ENCODE measurements at places on chromosomes 7 and 10.

DNA sequence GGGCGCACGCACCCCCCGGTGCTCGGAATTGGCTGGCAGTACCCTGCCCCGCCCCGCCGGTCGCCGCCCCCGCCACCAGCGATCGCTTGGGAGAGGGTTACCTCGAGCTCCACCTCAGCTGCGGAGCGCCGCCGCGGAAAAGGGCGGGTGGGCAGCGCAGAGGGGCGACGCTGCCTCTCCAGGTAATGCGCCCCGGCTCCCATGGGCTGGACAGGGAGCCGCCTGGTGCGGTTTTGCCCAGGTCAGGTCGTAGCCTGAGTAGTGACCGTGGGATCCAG, 1.3 kb downstream of the PFKFB3 start:
- peak; percentile 33 for DNase-seq

GRCh38 chr10:86048571-86048970, 318.0 kb downstream of the GRID1 start:
- DNase-seq: no peak

DNA sequence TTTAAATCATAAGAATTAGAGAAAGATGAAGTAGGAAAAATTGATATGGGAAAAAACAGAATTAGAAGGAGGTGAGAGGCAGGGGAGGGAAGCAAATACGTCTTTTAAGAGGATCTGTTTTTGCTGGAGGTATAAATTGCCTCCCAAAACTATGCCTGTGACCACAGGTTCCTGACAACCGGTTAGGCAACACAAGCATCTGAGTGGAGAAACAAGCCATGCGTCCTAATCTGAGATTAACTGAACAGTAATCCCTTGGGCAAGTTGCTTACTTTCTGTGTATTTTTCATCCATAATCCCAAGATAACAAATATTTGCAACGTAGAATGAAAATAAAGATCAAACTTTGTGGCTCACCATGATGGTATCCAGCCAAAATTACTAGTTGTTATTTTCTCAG, 149.2 kb downstream of the C1GALT1 start:
- DNase-seq: no peak

DNA sequence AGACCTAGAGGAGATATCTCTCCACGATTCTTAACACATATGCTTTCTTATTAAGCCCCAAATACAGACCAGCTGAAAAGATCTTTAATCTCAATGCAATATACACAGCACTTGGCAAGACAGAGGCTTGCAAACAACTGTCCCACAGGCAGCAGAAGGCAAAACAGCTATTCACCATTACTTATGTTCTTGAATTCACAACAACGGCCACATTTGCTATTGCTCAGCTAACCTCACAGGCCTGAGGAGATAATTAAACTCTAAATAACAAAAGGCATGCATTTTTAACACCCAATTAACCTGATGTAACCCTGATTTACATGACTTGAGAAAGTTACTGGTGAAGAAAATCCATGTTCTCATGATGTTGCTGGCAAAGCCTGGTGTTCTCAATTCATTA, 216.4 kb downstream of the CRPPA start:
- no peak for DNase-seq

GRCh38 chr10:124532106-124532641, 70.6 kb downstream of the LHPP start:
- no peak for DNase-seq

- no peak for DNase-seq
Measured at GRCh38 chr7:34187798-34188307, 282.5 kb downstream of the BMPER start.

GRCh38 chr10:71946700-71947099, 17.5 kb upstream of the CHST3 start:
- no peak for DNase-seq

GRCh38 chr10:112952282-112953173, 2.5 kb downstream of the TCF7L2 start:
- no peak for DNase-seq

DNA sequence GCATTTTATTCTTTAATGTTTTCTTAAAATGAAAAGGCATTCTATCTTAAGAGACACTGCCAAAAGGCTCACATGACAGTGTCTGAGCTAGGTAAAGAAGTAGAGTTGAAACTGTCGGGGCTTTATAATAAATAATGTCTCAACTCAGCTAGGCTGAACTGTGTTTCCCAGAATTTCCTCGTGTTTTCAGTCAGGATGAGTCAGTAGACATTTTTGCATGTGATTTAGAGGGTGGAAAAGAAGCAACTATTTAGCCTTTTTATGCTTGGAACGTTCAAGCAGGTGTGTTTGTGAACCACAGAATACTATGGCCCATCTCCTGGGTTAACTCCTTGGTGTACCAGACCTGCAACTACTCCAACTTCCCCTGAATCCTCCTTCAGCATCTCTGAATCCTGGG, 23.4 kb upstream of the LIPA start:
- no peak for DNase-seq

DNA sequence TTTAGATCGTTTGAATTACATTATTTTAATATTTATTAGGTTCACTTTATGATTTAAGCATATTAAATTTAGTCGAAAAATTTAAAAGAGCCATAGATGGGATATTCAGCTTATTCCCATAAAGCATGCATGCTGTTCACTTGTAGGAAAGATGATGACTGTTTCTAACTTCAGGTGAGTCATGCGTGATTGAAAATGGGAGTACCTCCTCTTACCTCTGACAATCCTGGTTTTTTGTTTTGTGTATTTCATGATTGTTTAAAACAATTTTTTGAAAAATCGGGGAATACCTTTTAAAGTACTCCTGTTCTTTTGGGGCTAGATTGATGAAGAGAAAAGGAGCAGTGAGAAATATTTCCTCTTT, 1.4 kb downstream of the TNKS2 start:
- no peak for DNase-seq

DNA sequence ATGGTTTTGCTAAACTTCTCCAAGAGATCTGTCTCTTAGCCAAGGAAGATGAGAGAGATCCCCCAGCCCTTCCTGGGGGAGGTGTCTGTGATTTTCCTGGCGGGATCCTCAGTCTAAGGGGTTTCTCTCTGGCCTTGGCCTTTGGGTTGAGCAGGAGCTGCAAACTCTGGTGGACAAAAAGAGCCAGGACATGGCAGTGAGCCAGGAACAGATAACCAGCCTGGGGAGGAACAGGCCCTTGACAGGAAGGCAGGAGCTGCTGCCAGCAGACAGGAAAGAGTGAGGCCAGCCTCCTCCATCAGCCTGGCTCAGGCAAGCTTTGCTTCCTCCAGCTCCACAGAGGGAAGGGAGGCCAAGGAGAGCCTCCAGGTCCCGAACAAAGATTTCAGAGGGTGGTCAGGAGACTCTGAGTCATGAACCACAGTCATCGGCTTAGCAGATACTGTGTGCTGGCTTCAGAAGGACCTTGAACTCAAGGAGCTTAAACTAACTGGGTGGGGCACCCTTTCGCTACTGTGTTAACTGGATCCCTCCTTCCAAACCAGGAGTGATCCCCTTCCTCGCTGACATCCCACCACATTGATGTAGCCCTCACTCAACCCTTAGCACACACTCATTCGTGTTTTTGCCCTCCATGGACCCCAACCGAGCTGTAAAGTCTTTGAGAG, 34.7 kb downstream of the DDIT4 start:
- no peak for DNase-seq
